ENCODE measurements at places on chromosomes 3 and 15. TPM values are rescaled to one million over a fixed set of nuclear protein-coding genes. Genes with fewer than 3 reads are reported as not detected.

- peaks cover 7% of the 10 kb centered on the region for H3K27me3 ChIP-seq
- no peaks in the 10 kb centered on the region for H3K4me1 ChIP-seq
- H3K36me3 ChIP-seq, result no peaks in the 10 kb centered on the region
These were observed 7.0 kb downstream of the PAK6 start for GRCh38 chr15:40245666-40246450.

DNA sequence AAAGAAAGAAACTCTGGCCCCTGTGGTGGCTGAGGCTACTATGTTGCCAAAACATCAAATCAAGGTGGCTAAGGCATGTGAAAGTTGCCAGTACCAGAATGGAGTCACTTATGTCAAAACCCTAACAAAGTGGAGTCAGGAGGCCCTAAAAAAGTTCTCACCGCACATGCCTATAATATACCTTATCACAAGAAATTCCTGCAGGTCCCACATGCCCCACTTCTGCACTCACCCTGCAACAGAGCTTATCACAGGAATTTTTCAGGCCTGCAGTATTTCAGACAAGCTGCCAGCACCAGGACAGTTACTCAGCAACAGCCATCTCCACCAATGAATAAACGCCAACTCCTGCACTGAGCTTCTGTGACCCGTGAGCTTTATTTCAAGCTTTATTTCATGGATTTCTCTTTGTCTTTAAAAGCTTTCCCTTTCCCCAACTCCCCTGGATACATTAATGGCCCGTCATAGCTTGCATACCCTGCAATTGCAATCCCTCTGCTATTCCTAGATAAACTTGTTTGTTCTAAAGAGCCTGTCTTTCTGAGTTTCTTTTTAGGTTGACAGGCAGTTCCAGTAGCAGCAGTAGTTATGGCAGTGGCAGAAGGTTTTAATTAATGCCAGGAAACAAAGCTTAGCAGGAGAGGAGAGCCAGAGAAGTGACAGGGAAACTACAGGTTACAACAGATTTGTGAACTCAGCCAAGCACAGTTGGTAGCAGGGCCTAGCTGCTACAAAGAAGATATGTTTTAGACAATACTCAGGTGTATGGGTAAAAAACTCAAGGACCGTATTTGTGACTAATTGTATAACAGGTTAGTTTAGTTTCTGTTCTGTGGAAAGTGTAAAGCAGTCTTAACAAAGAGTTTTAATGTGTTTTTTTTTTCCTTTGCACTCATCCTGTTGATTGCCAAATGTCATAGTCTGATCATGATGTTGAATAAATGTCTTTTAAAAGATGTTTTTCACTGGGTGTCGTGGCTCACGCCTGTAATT lies 15.9 kb upstream of the TMEM42 start:
- no peak for DNase-seq
- H3K4me1 ChIP-seq, result no peaks in the 10 kb centered on the region
- peaks cover 54% of the 10 kb centered on the region for H3K36me3 ChIP-seq
- no peak overlapping the region for H3K27ac ChIP-seq
- no peak overlapping the region for H3K4me3 ChIP-seq
- no peaks in the 10 kb centered on the region for H3K27me3 ChIP-seq

Gene RFX7
- total RNA-seq, result 33.8 TPM

- no peaks in the 10 kb centered on the region for H3K4me1 ChIP-seq
- no peak for DNase-seq
- no peak overlapping the region for H3K4me3 ChIP-seq
- H3K27ac ChIP-seq, result no peak overlapping the region
- H3K36me3 ChIP-seq, result no peaks in the 10 kb centered on the region
These were observed 109.9 kb downstream of the TLE3 start for GRCh38 chr15:69987492-69988489.

Gene CD96
- total RNA-seq, result 307 TPM

- no peaks in the 10 kb centered on the region for H3K4me1 ChIP-seq
- no peak for DNase-seq
- H3K36me3 ChIP-seq, result no peaks in the 10 kb centered on the region
- H3K27me3 ChIP-seq, result peaks cover 4% of the 10 kb centered on the region
These were observed 323.5 kb upstream of the ROPN1 start for GRCh38 chr3:124315215-124316033.

- DNase-seq, result no peak
- no peak overlapping the region for H3K4me3 ChIP-seq
- no peaks in the 10 kb centered on the region for H3K27me3 ChIP-seq
- H3K27ac ChIP-seq, result no peak overlapping the region
- H3K36me3 ChIP-seq, result peaks cover 44% of the 10 kb centered on the region
These were observed 10.9 kb downstream of the TRIP4 start for GRCh38 chr15:64398575-64398974.

DNA sequence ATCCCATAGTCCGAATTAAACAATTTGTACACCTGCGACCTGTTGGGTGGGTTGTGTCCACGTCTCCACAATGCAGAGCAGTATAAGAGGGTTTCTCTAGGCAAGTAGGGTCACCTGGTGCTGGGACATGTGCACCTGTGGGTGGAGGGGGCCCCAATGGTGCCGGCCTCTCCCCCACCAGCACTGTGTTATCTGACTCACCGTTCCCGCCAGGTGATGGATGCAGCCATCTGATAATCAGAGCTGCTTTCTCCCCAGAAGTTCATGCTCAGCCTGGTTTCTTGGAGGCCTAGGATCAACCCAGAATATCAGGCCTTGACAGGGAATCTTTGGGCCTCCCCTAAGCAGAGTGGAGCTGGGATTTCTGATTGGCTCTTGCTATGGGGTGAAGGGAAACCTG lies 86.0 kb downstream of the DNAJB8 start:
- H3K27ac ChIP-seq, result no peak overlapping the region
- DNase-seq, result no peak
- no peaks in the 10 kb centered on the region for H3K4me1 ChIP-seq
